NCI-H187 (cell line): ENCODE measurements at places on chromosomes 7 and 10.

DNA sequence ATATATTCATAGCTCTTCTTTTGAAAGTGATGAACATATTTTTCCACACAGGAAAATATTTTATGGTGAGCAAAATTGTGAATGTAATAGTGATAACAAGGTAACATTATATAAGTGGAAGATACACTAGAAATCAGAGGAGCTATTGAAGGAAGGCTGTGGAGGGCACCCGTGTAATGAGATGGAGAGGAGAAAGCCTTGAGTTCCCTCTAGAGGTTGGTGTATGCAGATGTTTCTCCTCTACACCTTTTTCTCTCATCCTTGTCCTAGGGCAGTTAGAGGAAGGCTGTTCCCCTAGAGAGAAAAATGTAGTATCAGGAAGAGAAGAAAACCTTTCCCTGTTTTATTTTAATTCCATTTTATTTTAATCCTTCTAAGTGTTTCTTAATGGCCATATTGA is 54.6 kb upstream of the NRG3 start:
- no peak for DNase-seq

GRCh38 chr7:115678086-115678982 is 352.2 kb downstream of the TFEC start:
- no peak for DNase-seq

GRCh38 chr7:121267612-121268011 is 61.2 kb upstream of the WNT16 start:
- DNase-seq, result no peak

GRCh38 chr10:121570315-121570714 is 27.9 kb downstream of the FGFR2 start:
- DNase-seq, result no peak

- DNase-seq, result no peak
These were observed 235.2 kb upstream of the ZWINT start for GRCh38 chr10:56596257-56596656.

- DNase-seq, result no peak
These were observed 35.6 kb downstream of the PITRM1 start for GRCh38 chr10:3136763-3137611.

DNA sequence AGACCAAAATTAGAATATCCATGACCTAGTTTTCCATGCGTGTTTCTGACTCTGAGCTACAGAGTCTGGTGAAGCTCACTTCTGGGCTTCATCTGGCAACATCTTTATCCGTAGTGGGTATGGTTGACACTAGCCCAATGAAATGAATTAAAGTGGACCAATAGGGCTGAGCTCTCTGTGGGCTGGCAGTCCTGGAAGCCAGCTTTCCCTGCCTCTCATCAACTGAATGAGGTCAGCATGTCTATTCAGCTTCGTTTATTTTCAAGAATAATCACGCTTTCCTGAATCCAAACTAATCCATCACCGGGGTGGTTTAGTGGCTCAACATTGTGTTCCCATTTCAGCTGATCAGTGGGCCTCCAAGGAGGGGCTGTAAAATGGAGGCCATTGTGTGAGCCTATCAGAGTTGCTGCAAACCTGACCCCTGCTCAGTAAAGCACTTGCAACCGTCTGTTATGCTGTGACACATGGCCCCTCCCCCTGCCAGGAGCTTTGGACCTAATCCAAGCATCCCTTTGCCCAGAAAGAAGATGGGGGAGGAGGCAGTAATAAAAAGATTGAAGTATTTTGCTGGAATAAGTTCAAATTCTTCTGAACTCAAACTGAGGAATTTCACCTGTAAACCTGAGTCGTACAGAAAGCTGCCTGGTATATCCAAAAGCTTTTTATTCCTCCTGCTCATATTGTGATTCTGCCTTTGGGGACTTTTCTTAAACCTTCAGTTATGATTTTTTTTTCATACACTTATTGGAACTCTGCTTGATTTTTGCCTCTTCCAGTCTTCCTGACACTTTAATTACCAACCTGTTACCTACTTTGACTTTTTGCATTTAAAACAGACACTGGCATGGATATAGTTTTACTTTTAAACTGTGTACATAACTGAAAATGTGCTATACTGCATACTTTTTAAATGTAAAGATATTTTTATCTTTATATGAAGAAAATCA is 35.5 kb downstream of the CAV1 start:
- no peak for DNase-seq

DNA sequence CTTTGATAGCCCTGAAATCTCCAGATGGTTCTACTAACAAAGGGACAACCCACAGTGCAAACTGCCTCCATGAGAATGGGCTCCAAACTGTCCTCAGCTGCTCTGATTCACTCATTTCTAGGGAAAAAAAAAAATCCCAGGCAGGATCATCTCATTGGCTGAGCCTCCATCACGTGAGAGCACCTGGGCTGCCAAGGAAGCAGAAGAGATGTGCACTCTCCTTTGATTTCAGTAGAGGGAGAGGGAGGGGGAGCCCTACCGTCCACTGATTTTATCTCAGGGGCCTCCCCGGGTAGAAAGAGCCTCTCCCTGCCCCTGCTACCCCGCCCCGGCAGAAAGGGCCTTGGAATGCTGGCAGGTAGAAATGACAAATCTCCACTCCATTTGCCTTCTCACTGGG is 725.4 kb downstream of the PHTF2 start:
- no peak for DNase-seq

GRCh38 chr7:36131499-36131898 is 21.6 kb upstream of the EEPD1 start:
- no peak for DNase-seq

- no peak for DNase-seq
These were observed 706.9 kb downstream of the NRG3 start for GRCh38 chr10:82581940-82582339.

- no peak for DNase-seq
These were observed 20.5 kb upstream of the FAM13C start for GRCh38 chr10:59382831-59383295.

- no peak for DNase-seq
These were observed 102.9 kb downstream of the PFKFB3 start for GRCh38 chr10:6305401-6306321.

- DNase-seq, result no peak
These were observed 1.6 kb downstream of the FAM53B start for GRCh38 chr10:124742413-124743190.

GRCh38 chr10:103636492-103636891 is 143.0 kb downstream of the NEURL1 start:
- DNase-seq, result no peak

DNA sequence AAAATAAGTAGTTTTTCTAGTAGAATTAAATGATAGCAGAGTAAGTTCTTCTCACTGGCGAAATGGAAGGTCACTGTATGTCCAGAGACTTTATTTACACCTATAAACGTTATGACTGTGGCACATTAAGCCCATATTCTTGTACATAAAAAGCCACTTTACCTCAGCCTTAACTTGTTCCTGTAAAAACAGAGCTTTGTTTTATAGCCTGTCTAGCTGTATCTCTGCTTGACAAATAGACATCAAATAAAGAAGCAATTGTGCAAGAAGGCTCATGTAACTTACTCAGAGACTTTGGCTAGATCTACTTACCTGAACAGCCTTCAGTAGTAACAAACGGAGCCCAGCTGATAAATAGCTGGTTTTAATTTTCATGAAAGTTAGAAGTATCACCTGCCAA is 324.1 kb upstream of the BMPER start:
- DNase-seq, result no peak

DNA sequence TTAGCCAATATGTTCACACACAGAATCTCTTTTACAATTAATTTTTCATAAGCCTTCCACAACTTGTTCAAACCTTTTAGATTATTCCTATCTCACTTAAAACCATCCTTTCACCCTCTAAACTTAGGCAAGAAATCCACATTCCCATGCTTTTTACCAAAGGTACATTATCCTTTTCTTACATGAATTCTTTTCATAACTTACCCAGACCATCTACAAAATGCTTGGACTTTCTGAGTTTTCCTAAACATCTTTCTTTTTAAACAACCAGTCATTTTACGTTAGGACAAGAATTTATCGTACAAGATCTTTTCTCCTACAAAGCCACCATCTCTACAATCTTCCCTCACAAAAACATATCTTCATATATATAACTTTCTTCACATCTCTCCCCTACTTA is 18.8 kb upstream of the GARS1 start:
- no peak for DNase-seq

- DNase-seq, result no peak
These were observed 48.5 kb upstream of the STARD3NL start for GRCh38 chr7:38129579-38129978.

GRCh38 chr7:12518920-12519681 is 51.4 kb upstream of the SCIN start:
- no peak for DNase-seq

- no peak for DNase-seq
These were observed 16.5 kb downstream of the SLK start for GRCh38 chr10:103983367-103983911.

DNA sequence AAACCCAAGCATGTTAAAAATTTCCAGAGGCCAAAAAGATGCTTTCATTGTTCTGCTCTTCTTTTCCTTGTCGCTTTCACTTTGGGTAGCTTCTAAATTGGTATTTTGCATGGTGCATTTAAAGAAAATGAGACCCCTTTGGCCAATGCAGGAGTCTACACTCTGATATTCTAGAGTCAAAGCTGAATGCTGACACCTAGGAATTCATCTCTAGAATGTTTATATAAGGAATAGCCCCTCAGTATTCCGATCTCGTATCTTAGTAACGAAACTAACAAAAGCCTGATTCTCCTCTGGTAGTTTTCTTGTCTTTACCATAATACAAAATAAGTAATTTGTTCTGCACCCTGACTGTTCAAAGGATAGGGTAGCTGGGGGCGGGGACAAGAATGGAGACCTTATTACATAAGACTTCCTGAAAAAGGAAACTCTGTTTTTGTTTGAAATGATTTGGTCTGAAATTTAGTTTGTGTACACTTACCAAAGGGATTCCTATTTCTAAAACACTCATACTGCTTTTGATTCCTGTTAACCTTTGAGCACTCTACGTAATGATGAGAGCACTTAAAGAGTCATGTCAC is 17.1 kb downstream of the IKZF1 start:
- DNase-seq, result no peak

GRCh38 chr10:4643471-4643870 is 182.5 kb upstream of the AKR1E2 start:
- no peak for DNase-seq

DNA sequence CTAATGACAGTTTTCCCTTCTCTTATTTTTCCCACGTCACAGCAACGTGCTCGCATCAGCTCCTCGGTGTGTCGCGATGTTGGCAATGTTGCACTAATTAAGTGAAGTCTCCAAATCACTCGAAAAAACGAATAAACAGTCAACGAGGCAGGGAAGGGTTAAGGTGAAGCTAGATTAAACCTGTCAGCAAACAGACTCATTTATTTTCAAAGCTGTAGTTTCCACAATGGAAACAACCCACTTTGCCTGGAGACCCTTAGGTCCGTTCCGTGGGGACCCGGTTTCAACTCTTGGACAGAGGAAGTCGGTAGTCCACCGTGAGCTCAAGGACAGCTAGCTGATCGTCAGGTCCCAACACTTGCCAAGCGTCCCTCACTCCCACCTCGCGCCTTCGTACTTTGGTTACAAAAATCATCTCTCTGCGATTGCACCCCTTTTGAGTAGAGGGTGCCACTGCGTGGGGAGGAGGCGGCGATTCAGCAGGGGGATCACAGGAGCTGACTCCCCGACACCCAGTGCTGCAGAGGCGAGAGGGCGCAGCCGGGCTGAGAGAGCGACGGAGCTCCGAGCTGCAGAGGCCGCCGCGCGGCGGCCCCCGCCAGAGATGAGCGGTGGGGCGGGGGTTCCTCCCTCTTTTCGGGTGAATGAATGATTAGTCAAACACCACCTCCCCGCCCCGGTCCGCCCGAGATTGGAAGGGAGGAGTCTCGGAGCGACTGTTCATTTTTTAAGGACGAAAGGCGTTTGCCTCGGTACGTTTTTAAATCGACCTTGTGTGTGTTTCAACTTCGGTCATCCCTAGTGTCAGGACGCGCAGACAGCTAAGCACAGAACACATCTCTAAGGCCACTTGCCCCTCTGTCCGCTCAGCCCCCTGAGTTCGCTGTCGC is 1.3 kb upstream of the BMPER start:
- no peak for DNase-seq

- DNase-seq, result no peak
These were observed 249.8 kb downstream of the PTEN start for GRCh38 chr10:88113232-88113631.

DNA sequence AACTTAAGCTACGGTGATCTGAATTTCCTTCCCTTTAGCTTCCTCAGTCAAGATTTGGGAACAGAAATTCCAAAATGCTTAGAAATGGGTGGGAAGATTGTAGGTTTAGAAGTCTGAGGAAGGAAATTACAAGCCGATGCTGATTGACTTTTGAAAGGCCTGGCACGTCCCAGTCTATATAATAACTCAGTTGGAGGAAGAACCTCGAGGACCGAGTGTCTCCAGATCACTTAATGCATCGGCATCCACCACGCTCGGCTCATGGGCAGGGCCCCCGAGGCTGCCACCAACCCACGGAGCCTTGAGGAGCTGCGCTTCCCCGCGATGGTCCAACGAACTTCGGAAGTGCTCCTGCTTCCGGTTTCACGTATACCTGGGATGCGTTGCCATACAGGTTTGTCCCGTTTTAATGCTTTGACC is 10.4 kb upstream of the SP8 start:
- DNase-seq, result no peak

GRCh38 chr10:114290038-114290437 is 51.0 kb downstream of the VWA2 start:
- no peak for DNase-seq

DNA sequence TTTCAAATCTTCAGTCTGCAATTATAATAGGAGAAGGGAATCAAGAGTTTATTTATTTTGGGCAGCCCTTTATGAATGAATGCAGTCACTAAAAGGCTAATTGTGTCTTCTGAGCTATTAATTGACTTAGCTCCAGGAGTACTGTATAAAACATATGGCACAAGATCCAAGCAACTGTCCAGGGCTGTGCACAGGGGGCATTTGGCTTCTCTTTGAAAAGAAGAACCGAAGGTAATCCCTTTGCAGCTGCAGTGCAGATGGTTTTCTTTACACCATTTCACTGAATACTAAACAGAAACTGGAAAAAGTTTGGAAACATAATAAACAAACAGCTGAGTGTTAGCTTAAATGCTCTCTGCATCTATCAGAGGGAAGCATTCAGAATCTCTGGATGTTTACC is 282.6 kb upstream of the LRRN3 start:
- DNase-seq, result no peak

DNA sequence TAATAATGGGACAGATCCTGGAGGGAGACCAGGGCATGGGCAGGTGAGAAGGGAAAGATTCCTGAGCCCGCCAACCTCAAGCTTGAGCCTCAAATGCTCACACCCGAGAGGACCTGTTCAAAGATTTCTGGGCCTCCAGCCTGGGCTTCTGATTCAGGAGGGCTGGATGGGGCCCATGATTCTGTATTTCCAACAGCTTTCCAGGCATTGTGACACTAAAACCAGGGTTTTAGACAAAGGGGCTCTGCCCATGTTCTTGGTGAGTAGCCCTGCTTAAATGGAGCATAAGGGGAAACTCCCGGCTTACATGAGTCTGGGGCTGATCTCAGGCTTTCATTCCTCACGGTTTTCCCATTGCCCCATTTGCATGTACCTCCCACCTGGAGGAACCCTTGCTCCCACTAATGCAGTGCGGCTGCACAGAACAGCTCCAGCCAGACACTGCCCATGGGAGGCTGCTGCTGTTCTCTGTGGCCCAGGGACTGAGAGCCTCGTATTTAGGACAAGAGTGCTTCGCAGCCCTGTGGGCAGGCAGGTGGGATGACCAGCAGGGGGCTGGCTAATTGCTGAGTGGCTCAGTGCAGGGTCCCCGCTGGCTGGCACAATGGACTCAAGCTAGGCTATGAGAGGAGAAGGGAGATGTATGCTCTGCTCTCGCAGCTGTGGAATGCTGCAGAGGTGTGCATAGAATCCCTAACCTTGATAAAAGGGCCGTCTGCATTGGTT is 135.3 kb upstream of the COBL start:
- DNase-seq, result no peak
